ENCODE measurements at places on chromosomes 11 and 22.

GRCh38 chr11:9849389-9849788 lies 185.5 kb downstream of the SWAP70 start:
- DNase-seq, result no peak

DNA sequence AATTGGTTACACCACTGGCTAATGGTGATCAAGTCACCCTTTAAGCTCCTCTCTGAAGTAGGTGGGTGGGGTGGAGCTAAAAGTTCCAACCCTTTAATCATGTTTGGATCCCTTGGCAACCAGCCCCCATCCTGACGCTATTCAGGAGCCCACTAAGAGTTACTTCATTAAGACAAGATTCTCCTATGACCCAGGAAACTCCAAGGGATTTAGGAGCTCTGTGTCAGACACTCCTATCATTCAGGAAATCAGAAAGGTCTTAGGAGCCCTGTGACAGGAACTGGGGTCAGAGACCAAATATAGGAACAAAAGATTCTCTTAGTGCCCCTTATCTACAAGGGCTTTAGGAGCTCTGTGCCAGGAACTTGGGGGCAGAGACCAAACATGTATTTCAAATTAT lies 141.3 kb downstream of the ATG16L2 start:
- DNase-seq, result no peak

DNA sequence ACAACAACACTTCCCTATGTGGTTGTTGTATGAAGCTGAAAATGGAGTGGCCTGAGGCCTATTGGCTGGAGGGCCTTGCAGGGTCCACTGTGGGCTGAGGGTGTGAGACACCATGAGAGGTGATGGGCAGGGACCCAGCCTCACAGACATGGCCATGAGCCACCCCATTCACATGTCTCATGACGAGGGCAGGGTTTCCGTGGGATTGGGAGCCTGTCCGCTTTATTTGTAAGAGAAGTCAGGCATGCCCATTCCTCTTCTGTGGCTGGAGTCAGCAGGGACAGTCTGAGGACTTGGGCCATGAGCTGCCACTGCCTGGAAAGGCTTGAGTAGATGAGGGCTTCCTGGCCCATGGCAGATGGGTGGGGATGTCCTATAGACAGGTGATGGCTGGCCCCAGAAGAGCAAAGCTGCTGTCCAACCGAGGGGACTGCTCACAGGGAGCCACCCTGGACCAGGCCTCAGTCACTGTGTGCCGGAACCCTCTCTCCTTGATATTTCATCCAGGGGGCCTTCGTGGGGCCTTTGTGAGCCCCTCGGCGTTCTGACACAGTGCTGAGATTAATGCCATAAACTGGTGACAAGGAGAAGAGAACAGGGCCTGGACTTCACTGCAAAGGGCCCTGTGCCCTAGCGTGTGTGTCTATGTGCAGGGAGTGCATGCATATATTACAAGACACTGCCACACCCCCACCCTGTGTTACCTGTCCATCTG lies 971.9 kb downstream of the BRD1 start:
- no peak for DNase-seq

GRCh38 chr11:204587-205109 lies 2.6 kb downstream of the BET1L start:
- DNase-seq, result no peak

- no peak for DNase-seq
These were observed 1.5 kb upstream of the RPS6KA4 start for GRCh38 chr11:64357446-64357845.

- DNase-seq, result no peak
These were observed 115.9 kb upstream of the SLC22A12 start for GRCh38 chr11:64475145-64475544.

GRCh38 chr22:19115628-19116027 lies 6.6 kb downstream of the DGCR2 start:
- no peak for DNase-seq

GRCh38 chr11:46243796-46244109 lies 33.7 kb upstream of the CREB3L1 start:
- no peak for DNase-seq

- no peak for DNase-seq
These were observed 83.9 kb downstream of the NCAM1 start for GRCh38 chr11:113045146-113045545.

GRCh38 chr11:69931994-69932910 lies 113.0 kb upstream of the FGF3 start:
- DNase-seq, result no peak

DNA sequence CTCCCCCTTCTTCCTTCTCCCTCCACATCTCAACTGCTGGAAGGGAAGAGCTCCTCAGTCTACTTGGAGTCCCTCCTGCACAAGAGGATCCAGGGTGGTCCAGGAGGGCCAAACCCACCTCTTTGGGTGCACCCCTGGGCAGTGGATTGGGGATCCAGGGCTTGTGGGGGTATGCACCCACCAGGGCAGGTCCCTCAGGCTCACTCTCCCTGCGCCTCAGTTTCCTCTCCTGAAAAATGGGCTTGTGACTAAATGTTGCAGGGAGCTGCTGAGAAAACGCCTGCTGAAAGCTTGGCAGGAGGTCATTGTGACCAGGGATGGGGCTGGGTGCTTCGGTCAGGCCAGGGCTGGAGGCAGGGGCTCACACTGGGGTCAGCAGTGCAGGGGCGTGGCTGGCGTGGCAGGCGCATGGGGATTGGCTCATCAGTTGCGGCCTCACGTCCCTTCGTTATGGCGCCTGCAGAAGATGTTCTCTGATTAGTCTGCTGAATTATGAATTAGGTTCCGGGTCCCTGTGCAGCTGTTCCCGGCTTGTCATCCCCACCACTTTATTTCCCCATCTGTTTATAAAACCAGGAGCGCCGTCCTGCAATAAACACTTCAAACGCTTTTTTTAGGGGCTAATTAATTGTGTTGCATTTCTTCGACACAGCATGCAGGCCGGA lies 25.7 kb upstream of the CCDC188 start:
- no peak for DNase-seq
